ENCODE measurements at places on chromosomes 12 and 14.

DNA sequence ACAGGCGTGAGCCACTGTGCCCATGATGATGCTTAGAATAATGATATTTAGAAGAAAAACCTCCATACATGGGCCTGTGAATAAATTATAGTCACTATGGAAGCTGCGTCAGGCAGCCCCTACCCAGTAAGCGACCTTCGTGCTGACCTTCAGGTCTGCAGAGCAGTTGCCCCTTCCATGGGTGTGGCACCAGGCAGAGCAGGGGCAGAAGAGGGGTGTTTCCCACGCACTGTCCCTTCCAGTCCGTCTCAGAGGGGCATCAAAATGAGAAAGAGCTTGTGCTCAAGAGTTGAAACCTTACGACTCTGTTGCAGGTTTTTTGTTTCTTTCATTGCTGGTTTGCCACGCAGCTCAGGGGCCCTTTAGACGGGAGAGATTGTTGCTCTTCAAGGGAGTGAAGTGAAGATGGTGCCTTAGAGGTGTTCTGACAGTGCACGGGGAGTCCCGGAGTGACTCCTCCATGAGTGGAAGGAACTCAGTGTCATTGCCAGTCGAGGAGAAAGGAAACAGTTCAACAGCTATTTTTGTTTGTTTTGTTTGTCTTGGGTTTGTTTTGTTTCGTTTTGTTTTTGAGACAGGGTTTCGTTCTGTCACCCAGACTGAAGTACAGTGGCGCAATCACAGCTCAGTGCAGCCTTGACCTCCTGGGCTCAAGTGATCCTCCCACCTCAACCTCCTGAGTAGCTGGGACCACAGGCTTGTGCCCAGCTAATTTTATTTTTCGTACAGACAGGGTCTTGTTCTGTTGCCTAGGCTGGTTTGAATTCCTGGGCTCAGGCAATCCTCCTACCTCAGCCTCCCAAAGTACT is 13.9 kb downstream of the CKB start:
- DNase-seq = no peak

DNA sequence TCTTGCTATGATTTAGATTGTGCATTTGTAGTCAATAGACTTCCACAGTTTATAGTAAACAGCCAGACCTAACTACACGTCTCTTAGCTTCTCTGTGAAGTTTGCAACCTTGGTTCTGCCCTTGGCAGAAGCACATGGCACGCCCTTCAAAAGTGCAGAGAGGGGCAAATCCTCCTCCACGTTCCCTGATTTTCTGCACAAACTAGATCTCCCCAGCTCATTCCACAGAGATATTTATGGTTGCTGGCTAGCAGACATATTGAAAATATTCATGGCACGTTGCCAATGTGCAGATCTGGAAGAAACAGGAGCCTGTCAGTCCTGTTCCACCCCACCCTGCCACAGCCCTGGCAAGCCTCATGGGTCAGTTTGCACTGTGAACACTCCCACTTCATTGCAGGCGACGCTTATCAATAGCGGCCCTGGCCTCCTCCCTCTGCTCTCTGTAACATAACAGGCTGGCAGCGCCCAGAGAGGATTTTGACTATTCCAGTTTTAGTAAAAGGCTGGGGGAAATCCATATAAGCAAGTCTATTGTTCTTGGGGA is 6.5 kb upstream of the LGALS3 start:
- no peak for DNase-seq

GRCh38 chr12:32131666-32132065 is 25.0 kb downstream of the BICD1 start:
- no peak for DNase-seq

GRCh38 chr12:3261782-3262359 is 184.7 kb downstream of the TSPAN9 start:
- no peak for DNase-seq

DNA sequence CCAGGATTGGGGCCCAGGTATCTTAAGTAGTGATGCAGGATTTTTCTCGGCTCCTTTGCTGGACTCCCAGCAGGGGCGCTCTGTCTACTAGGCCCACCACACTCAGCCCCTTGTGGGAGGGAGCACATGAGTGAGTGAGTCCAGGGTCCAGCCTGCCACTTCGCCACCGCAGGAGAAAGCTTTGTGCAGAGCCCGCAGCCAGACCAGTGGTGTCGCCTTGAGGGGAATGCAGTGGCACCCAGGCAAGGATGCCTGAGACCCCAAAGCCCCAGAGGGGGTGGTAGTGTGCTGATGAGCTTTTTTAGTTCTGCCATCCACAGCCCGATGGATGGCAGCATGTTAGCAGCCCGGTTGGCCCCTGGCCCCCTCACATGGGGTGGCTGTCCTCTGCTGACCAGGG is 5.4 kb upstream of the MRPS35 start:
- DNase-seq = no peak

DNA sequence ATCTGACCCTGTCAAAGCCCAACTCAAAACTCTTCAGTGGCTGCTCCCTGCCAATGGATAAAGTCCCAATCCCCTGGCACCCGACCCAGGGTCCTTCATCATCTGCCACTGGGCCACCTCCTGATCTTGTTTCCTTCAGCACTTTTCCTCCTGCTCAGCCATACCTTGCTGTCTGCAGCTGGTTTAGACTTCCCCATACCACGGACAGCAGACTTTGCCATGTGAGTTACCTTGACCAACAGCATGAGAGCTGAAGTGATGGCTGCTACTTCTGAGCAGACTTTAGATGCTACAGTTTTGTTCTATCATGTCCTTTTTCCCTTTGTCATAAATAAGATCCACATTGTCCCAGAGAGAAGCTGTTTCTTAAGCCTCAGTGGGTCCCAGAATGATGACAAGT is 33.3 kb upstream of the STON2 start:
- no peak for DNase-seq

DNA sequence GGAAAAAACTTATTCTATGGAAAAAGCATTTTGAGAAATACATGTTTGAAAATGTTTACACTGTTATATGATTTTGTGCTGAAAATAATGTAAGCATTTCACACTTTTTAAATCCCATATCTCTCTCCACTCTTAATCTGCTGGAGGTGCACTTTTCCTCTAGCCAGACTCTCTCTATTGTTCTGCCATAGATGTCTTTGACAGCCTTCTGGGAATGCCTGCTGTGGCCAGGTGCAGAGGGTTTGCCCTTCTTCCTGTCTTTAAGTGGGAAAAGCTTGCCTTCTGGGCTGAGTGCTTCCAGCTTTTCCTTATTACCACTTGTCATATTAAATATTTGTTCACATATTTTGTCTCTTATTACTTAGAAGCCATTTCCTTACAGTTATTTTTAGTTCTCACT is 60.1 kb upstream of the PPM1H start:
- DNase-seq = no peak

DNA sequence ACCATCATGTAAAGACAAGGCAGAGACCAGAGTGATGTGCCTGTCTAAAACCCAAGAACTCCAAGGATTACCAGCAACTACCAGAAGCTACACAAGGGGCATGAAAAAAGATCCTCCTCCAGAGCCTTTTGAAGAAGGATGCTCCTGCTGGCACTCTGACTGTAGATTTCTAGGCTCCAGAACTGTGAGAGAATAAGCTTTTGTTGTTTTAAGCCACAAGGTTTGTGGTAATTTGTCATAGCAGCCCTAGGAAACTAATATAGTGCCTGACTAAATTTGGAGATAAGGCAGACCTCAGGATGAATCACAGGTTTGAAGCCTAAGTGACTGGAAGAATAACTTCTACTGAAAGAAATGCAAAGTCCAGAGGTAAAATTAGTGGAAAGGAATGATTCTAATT is 132.9 kb downstream of the CEP83 start:
- DNase-seq = peak; percentile 11

GRCh38 chr12:91982946-91983345 is 162.7 kb downstream of the BTG1 start:
- DNase-seq = no peak

GRCh38 chr12:49818241-49818895 is 9.8 kb downstream of the NCKAP5L start:
- DNase-seq = no peak

- no peak for DNase-seq
Measured at GRCh38 chr14:50762931-50763300, 68.0 kb downstream of the NIN start.

DNA sequence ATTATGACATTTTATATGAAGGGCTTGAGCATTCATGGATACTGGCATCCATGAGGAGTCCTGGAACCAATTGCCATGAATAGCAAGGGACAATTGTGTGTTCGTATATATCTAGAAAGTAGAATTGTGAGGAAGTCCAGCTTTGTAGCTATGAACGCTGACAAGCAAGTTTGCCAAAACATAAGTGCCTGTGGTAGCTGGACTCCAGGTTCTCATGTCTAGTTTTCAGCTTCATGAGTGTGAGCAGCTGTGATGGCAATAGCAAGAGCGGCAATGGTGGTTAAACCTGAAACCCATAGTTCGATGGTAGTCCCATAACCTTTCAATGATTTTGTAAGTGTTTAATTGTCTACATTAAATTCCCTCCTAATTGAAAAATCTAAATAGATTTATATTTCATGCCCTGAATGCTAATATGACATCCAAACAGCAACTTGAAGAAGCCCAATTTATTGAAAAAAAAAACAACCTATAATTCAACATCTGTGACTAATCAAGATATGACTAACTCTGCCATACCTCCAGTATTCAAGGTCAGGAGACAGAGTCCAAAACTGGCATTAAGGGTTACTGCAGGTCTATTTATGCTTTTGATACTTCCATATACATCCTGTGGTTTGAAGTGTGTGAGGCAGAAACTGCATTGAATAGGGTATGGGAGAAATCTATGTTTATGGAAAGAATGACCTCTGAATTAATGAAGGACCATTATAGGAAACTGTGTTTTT is 50.3 kb upstream of the PCED1B start:
- DNase-seq = no peak

DNA sequence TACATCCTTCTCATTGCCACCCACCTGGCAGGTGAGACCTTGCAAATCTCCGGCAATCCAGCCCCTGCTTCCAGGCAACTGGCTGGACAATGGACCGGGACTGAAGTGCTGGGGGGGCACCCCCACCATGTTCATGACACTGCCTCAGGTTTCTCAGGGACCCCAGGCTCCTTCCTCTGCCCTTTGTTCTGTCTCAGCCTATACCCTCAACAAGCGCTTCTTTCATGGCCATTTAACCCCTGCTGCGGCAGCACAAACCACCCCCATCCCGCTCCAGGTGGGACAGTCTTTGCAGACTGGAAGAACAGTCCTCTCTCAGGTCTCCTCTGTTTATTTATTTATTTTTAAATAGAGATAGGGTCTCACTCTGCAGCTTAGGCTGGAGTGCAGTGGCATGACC is 7.6 kb downstream of the ISM2 start:
- no peak for DNase-seq

DNA sequence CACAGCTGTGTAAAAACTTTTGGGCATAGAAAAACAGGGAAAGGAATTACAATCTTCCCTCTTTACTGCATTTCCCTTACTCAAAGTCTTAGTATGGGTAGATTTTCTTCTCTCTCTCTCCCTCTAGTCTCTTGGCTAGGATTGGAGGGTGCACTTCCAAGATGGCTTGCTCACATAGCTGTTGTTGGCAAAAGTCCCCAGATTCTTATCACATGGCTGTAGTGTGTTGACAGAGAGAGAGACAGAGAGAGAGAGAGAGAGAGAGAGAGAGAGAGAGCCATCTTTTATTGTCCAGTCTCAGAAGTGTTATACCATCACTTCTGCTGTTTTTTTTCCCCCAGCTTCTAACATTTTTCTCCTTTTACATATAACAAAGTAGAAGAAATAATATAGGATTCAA is 6.3 kb upstream of the OR4E2 start:
- no peak for DNase-seq

DNA sequence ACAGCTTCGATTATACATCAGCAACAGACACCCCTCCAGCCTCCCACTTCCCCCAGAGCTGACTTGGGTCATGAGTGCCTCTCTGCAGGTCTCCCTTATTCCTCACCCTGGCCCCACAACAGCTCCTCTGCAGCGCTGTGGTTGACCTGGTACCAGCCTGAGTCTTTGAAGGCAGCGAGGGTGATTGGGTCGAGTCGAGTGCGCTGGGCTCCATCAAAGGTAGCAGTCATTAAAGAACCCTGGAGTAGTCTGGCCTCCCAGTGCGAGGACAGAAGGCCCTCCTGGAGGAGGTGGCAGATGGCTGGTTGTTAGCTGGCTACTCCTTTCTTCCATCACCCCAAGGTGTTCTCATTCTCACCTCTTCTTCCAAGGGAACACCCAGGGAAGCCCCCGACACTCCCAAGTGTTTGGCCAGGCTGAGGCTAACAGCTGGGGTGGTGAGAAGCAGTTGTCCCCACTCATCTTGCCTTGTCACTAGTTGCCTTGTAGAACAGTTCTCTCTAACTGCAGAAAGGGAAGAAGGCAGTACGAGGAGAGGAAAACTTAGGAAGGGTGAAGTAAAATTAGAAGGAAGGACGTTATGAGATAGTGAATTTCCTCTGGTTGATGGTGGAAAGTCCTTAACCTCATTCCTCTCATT is 2.7 kb downstream of the CIROP start:
- DNase-seq = no peak

GRCh38 chr12:113050795-113051194 is 5.7 kb upstream of the DTX1 start:
- DNase-seq = no peak

- no peak for DNase-seq
Measured at GRCh38 chr12:89834676-89835075, 126.0 kb upstream of the ATP2B1 start.

DNA sequence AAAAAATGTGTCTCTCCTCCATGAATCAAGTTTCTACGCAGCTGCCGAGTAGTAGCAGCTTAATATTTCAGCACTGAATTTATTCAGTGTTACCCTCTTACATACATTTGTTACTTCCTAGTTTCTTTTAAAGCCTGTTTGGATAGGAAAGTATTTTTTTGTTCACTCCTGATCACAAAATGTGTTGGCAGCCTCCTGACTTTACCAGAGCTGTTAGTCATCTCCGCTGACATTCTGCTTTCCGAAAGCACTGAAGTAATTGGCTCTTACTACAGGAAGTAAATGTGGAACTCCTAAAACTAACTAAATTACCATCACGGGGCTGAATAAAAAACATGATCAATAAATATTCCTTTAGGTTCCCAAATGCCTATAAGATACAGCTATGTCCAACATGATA is 225.5 kb downstream of the EPS8 start:
- DNase-seq = no peak

DNA sequence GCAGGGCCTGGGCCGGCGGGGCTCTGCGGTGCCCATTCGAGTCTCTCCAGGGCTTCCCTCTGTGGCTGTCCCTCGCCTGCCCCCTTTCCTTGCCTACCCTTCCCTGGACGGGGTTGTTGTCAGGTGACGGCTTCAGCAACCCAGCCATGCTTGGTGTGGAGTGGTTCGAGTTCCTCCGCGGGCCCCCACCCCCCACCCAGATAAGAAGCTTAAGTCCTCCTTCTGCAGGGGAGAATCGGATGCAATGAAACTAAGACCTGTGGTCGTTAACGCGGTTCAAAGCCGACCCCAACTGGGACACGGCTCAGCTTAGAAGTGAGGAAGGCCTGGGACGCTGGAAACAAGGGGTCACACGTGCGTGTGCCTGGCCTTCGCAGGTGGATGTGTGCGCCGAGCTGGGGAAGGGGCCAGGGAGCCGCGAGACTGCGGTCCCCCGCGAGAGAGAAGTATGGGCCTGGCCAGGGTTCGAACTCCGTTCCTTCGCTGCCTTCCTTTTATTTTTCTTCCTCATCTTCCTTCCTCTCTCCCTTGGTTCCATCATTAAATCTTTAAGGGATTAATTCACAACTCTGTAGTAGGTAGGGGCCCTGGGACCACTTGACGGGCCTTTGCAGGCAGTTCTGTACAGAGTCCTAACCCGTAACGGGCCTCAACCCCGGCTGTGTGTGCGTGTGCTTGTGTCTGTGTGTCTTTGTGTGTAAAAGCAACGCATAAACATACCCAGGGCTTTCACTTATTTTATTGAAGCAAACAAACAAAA is 3.5 kb downstream of the TTC6 start:
- no peak for DNase-seq
